ENCODE measurements at places on chromosomes 5 and 9.

DNA sequence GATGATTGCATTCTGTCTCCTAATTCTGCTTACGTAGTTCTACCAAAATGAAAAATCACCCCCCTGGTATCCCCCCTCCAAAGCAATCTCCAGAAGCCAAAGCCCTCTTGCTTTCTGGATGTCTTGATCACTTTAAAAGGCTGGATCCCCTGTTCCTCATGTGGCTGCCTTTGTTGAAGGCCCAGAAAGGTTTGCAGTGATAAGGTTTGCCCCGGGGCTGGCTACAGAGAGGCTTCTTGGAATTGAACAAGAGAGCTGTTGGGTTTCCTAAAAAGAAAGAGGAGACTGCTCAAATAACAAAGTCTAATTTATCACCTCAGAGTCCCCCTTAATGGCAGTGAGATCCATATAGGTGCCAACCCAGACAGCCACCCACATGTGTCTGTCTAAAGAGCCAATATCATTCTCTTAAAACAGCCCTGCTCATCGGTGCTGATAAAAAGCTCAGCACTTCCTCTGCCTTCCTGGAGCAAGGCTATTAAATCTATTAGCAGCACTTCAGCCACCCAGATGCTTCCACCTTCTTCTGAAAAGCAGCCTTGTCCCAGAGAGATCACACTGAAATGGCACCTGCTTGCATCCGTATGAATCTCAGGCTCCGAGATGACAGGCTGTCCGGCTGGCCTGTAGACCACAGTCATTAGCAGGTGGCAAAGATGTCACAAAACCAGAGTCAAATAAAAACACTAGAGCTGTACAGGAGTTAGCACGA lies 70.9 kb downstream of the TEX10 start:
- DNase-seq: no peak

- DNase-seq: no peak
Measured at GRCh38 chr9:95719354-95719753, 156.1 kb upstream of the ERCC6L2 start.

DNA sequence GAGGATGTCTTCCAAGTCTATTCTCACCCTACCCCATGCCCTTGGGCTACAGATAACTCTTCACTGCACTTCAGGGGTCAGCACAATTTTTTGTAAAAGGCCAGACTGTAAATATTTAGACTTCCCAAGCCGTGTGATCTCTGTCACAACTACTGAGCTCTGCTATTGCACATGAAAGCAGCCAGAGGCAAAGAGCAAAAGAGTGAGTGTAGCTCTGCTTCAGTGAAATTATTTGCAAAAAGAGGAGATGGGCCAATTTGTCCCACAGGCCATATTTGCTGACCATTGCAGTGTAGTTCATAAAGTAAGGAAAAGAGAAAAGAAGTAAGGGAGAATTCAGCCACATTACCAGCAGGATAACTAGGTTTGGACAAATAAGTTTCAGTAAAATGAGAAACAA lies 7.0 kb upstream of the MOCS2 start:
- no peak for DNase-seq

GRCh38 chr9:28234133-28234893 lies 661.0 kb upstream of the C9orf72 start:
- no peak for DNase-seq

DNA sequence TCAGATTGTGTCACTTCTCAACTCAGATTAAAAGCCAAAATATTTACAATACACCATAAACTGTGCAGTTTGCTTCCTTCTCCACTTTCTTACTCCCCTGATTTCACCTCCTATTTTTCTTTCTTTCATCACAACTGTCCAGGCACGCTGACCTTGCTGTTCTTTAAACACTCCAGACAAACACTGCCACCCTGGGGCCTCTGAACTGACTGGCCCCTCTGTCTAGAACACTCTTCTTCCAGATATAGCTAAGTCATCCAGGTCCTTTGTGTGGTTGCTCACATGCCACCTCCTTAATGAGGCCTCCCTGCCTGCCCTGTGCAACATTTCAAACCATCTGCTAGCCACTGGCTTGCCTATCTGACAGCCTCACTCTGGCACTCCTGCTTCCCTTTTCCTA lies 46.6 kb downstream of the ATG10 start:
- no peak for DNase-seq

DNA sequence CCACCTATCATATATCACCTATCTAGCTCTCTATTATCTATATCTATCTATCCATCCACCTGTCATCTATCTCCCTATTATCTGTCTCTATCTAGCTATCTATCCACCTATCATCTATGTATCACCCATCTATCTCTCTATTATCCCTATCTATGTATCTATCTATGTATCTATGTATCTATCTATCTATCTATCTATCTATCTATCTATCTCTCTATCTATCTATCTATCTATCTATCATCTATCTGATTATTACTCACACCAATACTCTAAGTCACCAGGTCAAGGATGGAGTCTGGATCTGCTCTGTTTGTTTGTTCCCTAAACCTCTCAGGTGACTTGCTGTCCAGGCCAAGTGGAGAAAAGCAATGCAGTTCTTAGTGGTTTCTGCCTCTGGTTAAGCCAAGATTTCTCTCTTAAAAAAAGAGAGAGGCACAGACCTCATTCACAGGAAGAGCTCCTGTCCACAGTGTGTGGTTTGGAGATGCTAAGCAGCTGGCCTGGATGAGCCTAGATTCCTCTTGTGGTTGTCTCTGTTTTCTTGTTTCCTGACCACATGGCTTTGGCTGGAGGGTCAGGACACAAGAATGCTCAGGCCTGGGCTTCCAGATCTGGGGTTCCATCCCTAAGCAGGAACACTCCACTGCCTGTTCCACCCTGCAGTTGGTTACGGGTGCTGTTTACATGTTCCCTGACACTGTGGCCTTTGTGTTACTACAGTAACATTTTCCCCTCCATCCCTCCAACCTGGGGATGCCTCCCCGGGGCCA lies 133.4 kb downstream of the PHF2 start:
- DNase-seq: no peak

- DNase-seq: no peak
Measured at GRCh38 chr9:95043826-95044225, 273.7 kb downstream of the FANCC start.

DNA sequence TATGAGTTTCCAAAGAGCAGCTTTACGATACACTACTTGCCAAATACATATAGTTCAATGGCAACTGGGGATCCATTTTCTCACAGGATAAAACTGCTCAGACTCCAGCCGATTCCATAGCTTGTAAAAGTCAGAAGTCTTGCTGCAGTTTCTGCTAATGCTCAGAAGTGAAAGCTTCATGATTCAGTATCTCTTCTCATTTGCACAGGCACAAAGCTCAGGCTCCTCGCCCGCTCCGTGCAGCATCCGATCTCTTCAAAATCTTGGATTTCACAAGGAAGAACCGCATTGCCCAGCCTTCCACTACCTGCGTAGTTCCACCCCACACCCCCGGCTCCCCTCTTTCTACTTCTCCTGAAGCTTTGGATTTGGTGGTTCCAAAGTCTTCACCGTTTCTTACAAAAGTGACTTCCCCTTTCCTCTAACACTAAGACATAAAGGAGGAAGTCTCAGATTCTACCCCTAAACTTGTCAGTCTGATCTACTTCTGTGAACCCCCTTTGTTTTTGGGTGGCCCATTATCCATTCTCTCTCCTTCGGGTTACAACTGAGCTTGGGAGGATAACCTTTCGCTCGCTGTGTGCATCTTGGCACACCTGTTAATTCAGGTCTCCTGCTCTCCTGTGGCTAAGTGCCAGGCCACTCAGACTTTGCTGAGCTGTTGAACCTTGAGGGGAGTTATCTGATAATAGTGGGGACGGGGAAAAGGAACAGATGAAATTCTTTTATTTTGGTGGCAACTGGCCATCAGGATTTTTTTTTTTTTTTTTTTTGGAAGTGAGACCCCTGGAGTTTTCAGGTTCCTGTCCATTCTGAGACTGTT lies 194.1 kb downstream of the GNA14 start:
- no peak for DNase-seq

- no peak for DNase-seq
Measured at GRCh38 chr9:131629825-131630204, 84.5 kb downstream of the PRRT1B start.

Data from activated CD4-positive, alpha-beta T cell treated with anti-CD3 and anti-CD28 coated beads for 24 hours (primary cell).